GM23338 (cell line): ENCODE measurements at places on chromosomes 5 and 9.

DNA sequence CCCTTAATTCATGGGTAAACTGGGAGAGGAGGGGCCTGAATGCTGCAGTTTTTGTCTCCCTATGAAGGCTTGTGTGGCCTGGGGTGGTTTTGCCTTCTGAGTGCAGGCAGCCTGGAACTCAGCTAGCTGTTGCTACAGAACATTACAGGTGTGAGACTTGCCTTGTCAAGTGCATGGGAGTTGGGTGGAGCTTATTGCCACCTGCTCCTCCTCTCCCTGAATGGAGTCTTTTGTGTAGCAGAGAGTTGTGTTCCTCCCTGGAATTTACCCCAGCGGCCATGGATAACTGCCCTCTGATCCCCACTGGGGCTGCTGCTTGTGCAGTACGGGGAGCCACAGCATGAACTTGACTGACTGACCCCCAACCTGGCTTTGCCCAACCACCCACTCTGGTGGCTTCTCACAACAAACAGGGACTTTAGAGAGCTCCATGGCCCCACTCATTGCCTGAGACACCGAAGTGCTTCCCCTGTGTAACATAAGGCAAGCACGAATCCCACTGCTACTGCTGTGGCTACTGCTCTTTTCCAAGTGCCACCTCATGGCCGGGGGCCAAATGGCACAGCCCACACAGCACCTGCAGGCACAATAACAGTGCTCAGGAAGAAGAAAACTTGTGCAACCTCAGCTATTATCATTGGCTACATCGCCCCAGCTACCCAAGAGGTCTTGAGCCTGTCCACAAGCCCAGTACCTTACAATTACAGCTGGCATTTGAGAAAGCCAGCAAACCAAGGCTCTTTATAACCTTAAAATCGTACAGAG, 942.9 kb downstream of the CDH18 start:
- no peak for DNase-seq

GRCh38 chr9:84924266-84924665, 254.7 kb downstream of the NTRK2 start:
- DNase-seq, result no peak

- DNase-seq, result no peak
These were observed 60.1 kb downstream of the GALNT12 start for GRCh38 chr9:98867429-98868168.

GRCh38 chr9:34370970-34371880, 5.5 kb downstream of the MYORG start:
- no peak for DNase-seq

GRCh38 chr5:568809-569208, 43.3 kb upstream of the CEP72 start:
- no peak for DNase-seq

- no peak for DNase-seq
These were observed 59.6 kb upstream of the GRAMD2B start for GRCh38 chr5:126363658-126364057.

GRCh38 chr5:157328277-157328912, 62.5 kb downstream of the CYFIP2 start:
- DNase-seq, result peak; percentile 89
